ENCODE measurements at places on chromosomes 2 and 18. TPM values are rescaled to one million over a fixed set of nuclear protein-coding genes. Genes with fewer than 3 reads are reported as not detected.

The UGP2 gene
- polyA plus RNA-seq: 386 TPM

The FOXD4L1 gene
- 2.2 TPM for polyA plus RNA-seq

The PARD6G gene
- polyA plus RNA-seq: 7.4 TPM

GRCh38 chr18:76610933-76611749 lies 116.1 kb upstream of the ZNF516 start:
- DNase-seq: peak; percentile 80

- DNase-seq: no peak
These were observed 46.4 kb upstream of the SPTBN1 start for GRCh38 chr2:54409752-54410151.

- DNase-seq: peak; percentile 42
These were observed 617.7 kb upstream of the CDH2 start for GRCh38 chr18:28794459-28795245.

DNA sequence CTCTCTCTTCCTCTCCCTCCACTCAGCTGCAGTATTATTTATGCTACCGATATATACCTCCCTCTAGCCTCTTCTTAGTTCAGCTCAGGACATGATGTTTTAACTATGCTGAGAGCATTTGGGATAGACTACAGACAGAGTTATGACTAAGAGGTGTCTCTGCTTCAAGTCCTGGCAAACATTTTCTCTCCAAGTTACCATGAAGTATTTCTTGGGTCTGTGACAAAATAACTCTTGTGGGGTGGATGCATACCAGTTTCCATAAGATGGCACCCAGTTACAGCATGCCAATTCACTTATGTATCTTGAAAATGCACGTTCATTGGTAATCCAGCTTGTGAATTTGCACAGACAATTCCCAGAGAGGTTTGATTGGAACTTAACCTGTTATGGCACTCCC lies 737.6 kb downstream of the SLC4A3 start:
- DNase-seq: no peak

GRCh38 chr2:202635428-202636212 lies 851 bp downstream of the FAM117B start:
- peak; percentile 53 for DNase-seq

- no peak for DNase-seq
These were observed 246.2 kb downstream of the CYP26B1 start for GRCh38 chr2:71901466-71901865.

All from muscle of back (tissue), 13 donors.